Glutamatergic neuron (in vitro differentiated cells): ENCODE measurements at places on chromosomes 3 and 15.

- no peak for DNase-seq
Measured at GRCh38 chr15:101170568-101171350, 81.1 kb downstream of the CHSY1 start.

DNA sequence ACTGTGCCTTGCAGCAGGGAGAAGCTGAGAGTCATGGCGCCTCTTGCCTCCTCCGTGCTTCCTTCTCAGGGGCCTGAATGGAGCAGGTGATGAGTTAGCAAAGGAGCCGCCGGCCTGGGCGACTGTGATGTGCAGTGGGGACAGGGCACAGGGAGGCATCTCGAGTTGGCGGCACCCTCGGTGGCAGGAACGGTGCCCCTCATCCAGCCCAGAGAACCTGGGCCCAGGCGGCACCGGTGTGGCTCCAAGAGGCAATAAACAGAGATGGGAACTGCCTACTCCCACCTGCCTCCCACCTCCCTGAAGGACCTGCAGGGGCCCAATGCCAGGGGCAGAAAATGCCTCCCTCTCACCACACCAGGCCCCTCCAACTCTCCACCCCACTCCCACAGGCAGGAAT is 6.2 kb downstream of the SLC41A3 start:
- DNase-seq, result no peak

GRCh38 chr3:175748087-175748730 is 889.1 kb downstream of the NAALADL2 start:
- DNase-seq, result no peak

GRCh38 chr3:190492129-190492528 is 21.8 kb upstream of the IL1RAP start:
- no peak for DNase-seq

DNA sequence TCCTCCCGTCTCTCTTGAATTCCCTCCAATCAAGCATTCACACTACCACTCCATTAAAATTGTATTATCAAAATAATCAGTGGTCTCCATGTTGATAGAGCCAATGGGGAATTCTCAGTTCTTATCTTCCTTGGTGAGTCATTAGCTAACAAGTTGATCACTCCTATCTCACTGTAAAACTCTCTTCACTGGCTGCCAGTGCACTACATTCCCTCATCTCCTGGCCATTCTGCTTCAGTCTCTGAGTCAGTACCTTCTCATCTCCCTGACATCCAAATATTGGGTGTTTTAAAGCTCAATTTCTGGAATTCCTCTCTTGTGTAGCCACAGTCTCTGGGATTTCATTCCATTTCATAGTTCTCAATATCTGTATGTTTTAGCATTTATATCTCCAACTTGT is 175.2 kb downstream of the ALDH1A2 start:
- no peak for DNase-seq

DNA sequence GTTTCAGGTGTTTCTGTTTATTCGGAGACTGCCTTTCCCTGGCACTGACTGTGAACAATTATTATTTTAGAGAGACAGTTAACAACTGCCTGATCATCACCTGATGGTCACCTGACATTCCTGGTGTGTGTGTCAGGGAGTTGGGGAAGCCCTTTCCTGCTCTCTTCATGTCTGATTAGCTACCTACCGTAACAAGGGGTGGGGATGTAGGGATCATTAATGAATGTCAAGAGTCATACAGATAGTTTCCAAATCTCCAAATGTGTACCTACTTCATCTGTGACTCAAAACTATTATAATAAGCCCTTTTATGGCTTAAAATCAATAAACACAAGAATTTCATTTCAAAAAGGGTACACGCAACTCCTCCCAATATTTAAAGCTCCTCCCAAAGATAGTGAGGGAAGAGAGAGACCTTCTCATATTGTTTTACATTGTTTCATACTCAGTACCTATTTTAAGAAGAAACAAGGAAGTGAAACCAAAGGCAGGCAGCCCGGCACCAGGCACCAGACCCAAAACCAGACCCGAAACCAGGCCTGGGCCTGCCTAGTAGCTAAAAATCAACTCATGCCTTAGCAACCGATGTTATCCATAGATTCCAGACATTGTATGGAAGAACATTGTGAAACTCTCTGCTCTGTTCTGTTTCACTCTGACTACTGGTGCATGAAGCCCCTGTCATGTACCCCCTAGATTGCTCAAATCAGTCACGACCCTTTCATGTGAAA is 844.9 kb upstream of the ALCAM start:
- DNase-seq, result no peak

GRCh38 chr3:188000361-188000861 is 153.5 kb upstream of the LPP start:
- peak; percentile 21 for DNase-seq
